Activated naive CD8-positive, alpha-beta T cell treated with anti-CD3 and anti-CD28 coated beads, Interleukin-2, amount 10 ng/mL, durations not matched to agents 7 days and 5 days (primary cell): ENCODE measurements at places on chromosomes 7 and 10. TPM values are rescaled to one million over a fixed set of nuclear protein-coding genes. Genes with fewer than 3 reads are reported as not detected.

DNA sequence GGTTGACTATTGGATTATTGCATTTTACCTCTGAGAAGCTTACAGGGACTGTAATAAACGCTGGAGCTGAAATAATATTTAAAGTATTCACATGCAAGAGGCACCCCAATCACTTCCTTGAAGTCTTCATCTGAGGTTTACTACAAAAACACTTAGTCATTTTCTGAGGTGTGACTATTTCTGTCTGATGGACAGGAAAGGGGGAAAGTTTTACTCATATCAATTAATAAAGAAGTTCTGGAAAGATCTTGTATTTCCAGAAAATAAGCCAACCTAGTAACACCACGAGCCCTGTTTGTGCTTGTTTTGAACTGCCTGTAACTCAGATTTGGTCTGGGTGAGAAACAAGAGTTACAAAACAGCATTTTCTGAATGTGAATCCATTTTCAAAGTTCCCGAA, 63.9 kb upstream of the PRKCQ start:
- peaks cover 37% of the 10 kb centered on the region for H3K4me1 ChIP-seq
- H3K27ac ChIP-seq = peak overlapping the region; percentile 28
- peaks cover 1% of the 10 kb centered on the region for H3K36me3 ChIP-seq
- no peak for DNase-seq
- no peaks in the 10 kb centered on the region for H3K27me3 ChIP-seq
- H3K4me3 ChIP-seq = peak overlapping the region; percentile 3

GRCh38 chr10:130040351-130040750, 70.3 kb downstream of the C10orf143 start:
- H3K4me1 ChIP-seq = no peaks in the 10 kb centered on the region
- no peak overlapping the region for H3K4me3 ChIP-seq
- H3K36me3 ChIP-seq = no peaks in the 10 kb centered on the region
- H3K27ac ChIP-seq = no peak overlapping the region
- peaks cover 3% of the 10 kb centered on the region for H3K27me3 ChIP-seq
- no peak for DNase-seq

DNA sequence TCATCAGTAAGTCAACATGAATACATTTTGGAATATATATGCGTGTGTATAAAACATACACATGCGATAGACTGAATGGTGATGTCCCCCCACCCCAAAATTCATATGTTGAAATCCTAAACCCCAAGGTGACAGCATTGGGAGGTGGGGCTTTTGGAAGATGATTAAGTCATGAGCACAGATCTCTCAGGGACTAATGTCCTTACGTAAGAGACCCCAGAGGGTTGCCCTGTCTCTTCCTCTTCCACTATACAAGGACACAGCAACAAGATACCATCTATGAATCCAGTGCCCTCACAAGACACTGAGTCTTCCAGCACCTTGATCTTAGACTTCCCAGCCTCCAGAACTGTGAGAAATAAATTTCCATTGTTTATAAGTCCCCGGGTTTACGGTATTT, 22.5 kb downstream of the DRGX start:
- no peak overlapping the region for H3K27ac ChIP-seq
- H3K27me3 ChIP-seq = peaks cover 21% of the 10 kb centered on the region
- H3K36me3 ChIP-seq = no peaks in the 10 kb centered on the region
- DNase-seq = no peak
- H3K4me3 ChIP-seq = no peak overlapping the region

GRCh38 chr7:3832199-3832598, 531.1 kb downstream of the SDK1 start:
- no peak overlapping the region for H3K27ac ChIP-seq
- DNase-seq = no peak
- H3K4me3 ChIP-seq = no peak overlapping the region
- no peaks in the 10 kb centered on the region for H3K4me1 ChIP-seq
- no peaks in the 10 kb centered on the region for H3K36me3 ChIP-seq
- H3K27me3 ChIP-seq = peaks cover 2% of the 10 kb centered on the region

- peaks cover 8% of the 10 kb centered on the region for H3K27me3 ChIP-seq
- no peak for DNase-seq
- no peak overlapping the region for H3K27ac ChIP-seq
- H3K36me3 ChIP-seq = no peaks in the 10 kb centered on the region
These were observed 234.6 kb upstream of the CCDC6 start for GRCh38 chr10:60140651-60141632.

DNA sequence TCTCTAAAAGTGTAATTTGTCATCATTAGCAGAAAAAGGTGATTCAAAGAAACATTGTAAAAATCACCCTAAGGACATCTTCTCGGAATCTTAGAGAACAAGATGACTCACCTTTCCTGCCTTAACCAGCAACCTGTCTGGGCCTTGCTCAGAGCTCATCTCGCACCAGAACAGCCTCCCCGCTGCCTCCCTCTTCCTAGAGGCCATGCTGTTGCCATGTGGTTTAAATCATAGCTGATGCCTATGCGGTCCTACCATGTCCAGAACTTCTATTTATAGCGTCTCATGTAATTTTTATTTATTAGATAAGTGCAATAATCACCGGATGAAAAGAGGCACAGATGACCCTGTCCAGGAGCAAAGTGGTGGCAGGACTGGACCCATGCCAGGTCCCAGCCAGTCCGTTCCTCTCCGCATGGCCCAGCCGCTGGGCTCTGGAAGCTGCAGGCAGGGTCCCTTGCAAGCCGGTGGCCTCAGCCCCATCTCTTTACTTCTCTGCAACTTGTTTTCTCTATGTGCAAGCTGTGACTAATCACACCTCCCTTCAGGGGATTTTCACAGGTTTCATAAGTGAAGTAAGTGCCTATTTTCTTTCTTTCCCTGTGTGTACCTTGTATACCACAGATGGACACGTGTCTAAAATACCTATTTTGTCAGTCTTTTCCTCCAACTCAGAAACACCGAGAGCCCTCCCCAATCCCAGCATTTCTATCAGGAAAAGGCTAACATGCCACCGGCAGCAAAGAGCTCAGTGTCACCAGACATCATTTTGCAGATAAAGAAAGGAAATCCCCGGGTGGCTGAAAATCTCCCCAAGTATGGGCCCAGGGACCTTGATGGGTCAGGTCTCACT, 27.1 kb downstream of the KLF6 start:
- H3K4me3 ChIP-seq = peak overlapping the region; percentile 69
- no peaks in the 10 kb centered on the region for H3K27me3 ChIP-seq
- H3K27ac ChIP-seq = peak overlapping the region; percentile 88
- H3K36me3 ChIP-seq = peaks cover 2% of the 10 kb centered on the region
- DNase-seq = no peak

DNA sequence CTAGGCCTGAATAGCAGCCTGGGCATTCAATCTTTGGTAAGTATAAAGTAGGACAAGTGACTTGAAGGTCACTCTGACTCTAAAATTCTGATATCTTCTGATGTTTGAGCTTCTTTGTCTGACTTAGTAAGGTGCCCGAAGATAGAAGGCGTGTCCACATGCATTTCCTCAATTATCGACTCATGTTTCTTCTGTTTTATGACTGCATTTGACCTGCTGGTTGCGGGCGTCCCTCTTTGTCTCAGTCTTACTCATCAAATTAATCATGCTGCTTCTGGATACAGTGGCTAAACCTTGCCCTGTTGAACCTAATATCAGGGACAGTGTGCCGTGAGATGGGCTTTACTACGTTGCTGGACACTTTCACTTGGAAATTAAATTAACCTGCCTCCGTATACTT, 534.1 kb downstream of the SDK1 start:
- DNase-seq = no peak
- H3K4me1 ChIP-seq = no peaks in the 10 kb centered on the region
- no peaks in the 10 kb centered on the region for H3K36me3 ChIP-seq
- no peak overlapping the region for H3K27ac ChIP-seq
- no peak overlapping the region for H3K4me3 ChIP-seq

DNA sequence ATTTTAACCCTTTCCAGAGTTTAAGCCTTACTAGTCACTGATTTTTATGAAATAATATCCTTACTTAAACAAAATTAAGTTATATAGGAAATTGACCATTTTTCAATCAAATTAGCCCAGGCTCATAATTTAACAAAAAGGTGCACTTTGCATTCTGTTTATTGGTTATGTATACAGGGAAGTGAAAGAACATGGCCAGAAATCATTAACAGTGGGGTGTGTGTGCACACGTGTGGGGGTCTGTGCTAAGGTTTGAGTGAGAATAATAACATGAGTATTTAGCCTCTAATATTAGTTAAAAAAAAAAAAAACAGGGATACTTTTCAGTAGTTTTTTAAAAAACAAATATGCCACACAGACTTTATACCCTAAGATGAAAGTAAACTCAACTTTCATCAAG, 510.5 kb upstream of the PFKP start:
- no peaks in the 10 kb centered on the region for H3K36me3 ChIP-seq
- no peaks in the 10 kb centered on the region for H3K4me1 ChIP-seq
- H3K4me3 ChIP-seq = no peak overlapping the region
- H3K27ac ChIP-seq = no peak overlapping the region
- no peak for DNase-seq

DNA sequence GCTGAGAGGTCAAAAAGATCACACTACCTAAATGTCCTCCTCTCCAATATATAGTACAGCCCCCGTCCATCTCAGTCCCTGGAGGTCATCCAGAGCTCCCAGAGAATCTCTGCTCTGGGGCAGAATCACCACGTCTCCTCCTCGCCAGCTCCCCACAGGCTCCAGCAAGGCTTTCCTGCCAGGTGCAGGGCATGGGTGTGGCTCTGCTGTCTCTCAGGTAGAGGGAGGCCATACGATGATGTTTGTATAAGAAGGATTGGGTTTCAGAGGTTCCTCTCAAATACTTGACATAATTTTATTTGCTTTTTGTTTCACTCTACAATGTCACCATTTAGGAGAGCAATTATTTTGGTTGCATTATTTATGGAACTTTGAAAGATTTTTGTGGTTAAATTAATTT, 98.3 kb upstream of the PRSS58 start:
- no peaks in the 10 kb centered on the region for H3K36me3 ChIP-seq
- H3K4me1 ChIP-seq = peaks cover 26% of the 10 kb centered on the region
- H3K27me3 ChIP-seq = peaks cover 3% of the 10 kb centered on the region
- H3K4me3 ChIP-seq = no peak overlapping the region
- no peak for DNase-seq

DNA sequence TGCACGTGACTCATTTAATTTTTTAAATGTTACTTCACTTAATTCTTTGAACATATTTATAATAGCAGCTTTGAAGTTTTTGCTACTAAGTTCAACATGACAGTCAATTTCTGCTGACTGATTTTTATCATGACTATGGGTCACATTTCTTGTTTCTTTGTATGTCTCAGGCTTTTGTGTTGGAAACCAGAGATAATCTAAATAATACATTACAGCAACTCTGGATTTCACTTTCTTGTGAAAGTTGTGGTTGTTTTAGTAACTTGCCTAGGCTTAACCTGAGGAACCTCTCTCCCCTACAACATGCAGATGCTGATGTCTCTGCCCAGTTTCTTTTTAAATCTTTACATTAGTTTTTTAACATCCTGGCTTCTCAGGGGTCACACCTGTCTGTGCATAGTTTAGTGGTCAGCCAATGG, 180.8 kb downstream of the CCDC71L start:
- H3K27me3 ChIP-seq = peaks cover 18% of the 10 kb centered on the region
- H3K4me1 ChIP-seq = peaks cover 3% of the 10 kb centered on the region
- H3K4me3 ChIP-seq = no peak overlapping the region
- no peaks in the 10 kb centered on the region for H3K36me3 ChIP-seq

- no peaks in the 10 kb centered on the region for H3K36me3 ChIP-seq
- peaks cover 5% of the 10 kb centered on the region for H3K27me3 ChIP-seq
- no peak overlapping the region for H3K27ac ChIP-seq
- peaks cover 19% of the 10 kb centered on the region for H3K4me1 ChIP-seq
- no peak overlapping the region for H3K4me3 ChIP-seq
- DNase-seq = no peak
These were observed 13.7 kb upstream of the FAM241B start for GRCh38 chr10:69616358-69616757.

DNA sequence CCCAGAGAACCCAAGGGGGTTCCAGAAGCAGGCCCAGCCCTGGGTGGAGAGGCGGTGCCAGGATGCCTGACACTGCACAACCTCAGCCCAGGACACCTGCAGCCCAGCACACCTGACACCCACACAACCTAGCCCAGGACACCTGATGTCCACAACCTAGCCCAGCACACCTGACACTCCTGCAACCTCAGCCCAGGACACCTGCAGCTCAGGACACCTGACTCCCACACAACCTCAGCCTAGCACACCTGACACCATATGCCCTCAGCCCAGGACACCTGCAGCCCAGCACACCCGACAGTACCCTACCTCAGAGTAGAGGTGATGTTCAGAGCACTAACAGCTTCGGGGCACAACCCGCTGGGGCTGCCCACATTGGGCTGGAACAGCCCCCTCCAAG, 87.3 kb downstream of the PAXIP1 start:
- H3K4me1 ChIP-seq = peaks cover 6% of the 10 kb centered on the region
- peaks cover 14% of the 10 kb centered on the region for H3K27me3 ChIP-seq
- no peak overlapping the region for H3K27ac ChIP-seq
- peaks cover 2% of the 10 kb centered on the region for H3K36me3 ChIP-seq
- H3K4me3 ChIP-seq = no peak overlapping the region

GRCh38 chr10:7400068-7400715, 10.6 kb downstream of the SFMBT2 start:
- H3K4me3 ChIP-seq = no peak overlapping the region
- no peak for DNase-seq
- no peaks in the 10 kb centered on the region for H3K27me3 ChIP-seq
- H3K4me1 ChIP-seq = peaks cover 51% of the 10 kb centered on the region

HACD1 gene
- total RNA-seq = 0.88 TPM

GOLGA7B gene
- total RNA-seq = 12.0 TPM

ABHD11 gene
- total RNA-seq = 23.4 TPM

MEIG1 gene
- 0.88 TPM for total RNA-seq

GRM3 gene
- not detected for total RNA-seq

TRIL gene
- total RNA-seq = not detected
